Stimulated activated CD8-positive, alpha-beta memory T cell treated with anti-CD3 and anti-CD28 coated beads, Interleukin-7, amount 100 ng/mL, for 1 hour (primary cell): ENCODE measurements at places on chromosomes 3 and 15.

DNA sequence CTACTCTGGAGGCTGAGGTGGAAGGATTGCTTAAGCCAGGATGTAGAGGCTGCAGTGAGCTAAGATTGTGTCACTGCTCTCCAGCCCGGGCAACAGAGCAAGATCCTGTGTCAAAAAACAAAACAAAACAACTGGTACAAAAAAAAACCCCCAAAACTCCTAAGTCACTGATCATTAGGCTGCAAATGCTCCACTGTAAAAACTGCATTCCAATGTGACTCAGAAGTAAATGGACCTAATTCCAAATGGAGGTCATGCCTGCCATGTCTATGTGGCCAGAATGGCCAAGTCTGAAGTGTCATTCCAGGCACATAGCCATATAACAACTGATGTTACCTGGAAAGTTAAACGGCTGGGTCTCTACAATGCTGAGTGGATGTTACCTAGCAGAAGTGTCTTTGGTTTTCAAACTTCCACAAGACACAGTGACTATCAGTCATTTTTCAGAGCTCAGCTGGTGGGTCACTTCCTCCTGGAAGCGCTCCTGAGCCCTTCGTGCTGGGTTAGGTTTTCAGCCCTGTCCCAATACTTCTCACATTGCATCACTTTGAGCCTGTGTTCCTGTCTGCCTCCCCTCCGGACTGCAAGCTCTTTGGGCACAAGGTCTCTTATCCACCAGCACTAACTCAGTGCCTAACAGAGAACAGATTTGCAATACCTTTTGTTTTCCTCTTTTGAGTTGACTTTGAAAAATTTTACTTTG lies 10.6 kb downstream of the FSTL1 start:
- no peak for DNase-seq

DNA sequence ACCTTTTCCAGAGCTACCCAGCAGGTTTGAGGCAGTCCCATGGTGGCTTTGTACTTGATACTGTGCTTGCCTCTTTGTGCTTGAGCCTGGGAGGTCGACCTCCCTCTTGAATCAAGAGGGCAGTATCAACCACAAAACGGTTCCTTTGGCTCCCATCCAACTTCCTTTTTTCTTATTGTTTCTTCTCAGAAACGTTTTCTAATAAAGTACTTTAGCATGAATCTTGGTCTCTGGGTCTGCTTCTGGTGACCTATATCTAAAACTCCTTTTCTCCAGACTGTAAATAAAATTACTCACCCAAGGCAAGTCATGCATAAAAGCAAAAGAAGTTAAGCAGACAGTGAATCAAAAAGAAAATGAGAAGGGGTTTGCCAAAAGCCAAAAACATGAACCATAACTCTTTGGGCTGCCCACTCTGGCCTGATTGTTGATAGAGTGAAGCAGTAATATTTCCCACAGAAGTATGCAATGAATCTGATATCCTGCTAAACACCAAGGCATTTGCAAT lies 112.2 kb upstream of the SLC4A7 start:
- DNase-seq: no peak

DNA sequence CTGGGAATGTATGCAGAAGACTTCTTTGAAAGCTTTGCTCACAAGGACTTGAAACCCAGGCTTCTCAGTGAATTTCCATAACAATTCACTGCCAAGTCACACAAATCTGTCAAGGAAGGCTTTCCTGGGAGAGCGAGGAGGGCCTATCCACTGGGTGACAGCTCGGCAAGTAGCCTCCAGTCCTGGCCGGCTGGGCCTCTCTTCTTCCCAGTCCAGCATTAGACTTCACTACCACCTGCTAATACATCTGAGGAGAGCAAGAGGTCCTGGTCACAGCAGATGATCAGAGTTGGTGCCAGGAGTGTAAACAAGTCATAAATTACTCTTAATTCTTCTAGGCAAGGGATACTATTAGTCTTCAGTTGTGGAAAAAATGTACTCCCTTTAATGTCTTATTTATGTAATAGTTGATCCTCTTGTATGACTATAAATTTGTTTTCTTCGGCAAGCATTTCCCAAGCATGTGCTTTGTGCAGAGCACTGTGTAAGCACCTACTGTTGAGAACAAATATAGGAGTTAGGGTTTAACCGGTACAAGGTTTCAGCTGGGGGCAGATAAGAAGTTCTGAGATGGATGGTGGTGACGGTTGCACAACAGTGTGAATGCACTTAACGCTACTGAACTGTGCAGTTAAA lies 162.9 kb downstream of the VGLL4 start:
- no peak for DNase-seq

- no peak for DNase-seq
These were observed 64.4 kb upstream of the SNRPA1 start for GRCh38 chr15:101359365-101359947.

DNA sequence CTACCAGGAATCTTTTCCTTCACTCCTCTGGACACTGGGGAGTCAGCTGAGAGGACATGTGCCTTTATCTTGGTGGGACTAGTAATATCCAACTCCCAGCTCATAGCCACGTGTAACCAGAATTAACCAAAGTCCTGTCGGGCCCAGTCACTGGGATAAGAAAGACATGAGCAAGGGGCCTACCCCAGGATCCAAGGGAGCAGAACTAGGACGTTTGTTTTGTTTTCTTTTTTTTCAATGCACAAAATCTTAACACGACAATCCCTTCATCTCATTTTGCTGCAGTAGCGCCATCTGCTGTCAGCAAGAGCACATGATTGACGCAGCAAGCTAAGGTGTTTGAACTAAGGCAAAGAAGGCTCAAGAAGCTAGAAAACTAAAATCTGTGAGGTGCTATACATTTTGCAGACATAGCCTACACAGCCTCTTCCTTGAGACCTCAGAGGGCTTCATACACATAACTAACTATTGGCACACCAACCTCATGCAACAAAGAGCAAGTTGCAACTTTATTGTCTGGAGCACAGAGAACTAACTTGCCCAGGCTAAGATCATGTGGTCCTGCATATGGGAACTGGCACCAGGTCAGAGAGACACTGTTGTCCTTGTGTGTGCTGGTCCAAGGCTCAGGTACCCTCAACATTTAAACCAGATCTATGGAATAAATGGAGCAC lies 43.6 kb downstream of the RLBP1 start:
- no peak for DNase-seq

GRCh38 chr3:194244167-194244566 lies 107.0 kb downstream of the CPN2 start:
- DNase-seq: no peak

- DNase-seq: no peak
These were observed 39.0 kb upstream of the ABHD10 start for GRCh38 chr3:111939873-111940272.

GRCh38 chr3:4351872-4352271 lies 48.7 kb downstream of the SETMAR start:
- DNase-seq: no peak

- DNase-seq: no peak
These were observed 3.3 kb upstream of the CNTN3 start for GRCh38 chr3:74617776-74618175.

- DNase-seq: no peak
These were observed 20.8 kb downstream of the GADL1 start for GRCh38 chr3:30873671-30874070.

DNA sequence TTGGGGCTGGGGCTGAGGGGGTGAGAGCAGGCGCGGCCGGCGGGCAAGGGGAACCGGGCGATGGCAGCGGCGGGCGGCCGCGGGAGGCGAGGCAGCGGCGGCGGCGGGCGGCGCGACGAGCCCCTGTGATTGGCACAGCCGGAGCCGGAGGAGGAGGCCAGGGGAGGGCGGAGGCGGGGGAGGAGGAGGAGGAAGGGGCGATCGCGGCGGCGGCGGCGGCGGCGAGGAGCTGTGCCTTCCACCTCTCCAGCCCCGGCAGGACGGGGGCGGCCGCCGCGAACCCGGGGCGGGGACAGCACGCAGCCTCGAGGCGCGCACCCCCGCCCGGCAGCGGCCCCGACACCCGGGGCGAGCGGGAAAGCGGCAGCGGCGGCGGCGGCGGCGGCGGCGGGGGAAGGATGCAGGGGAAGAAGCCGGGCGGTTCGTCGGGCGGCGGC lies at the start of gene SLCO3A1:
Gene SLCO3A1 (plus strand): TSS at position 198 of the 437 bp plus-strand sequence.
- peak; percentile 49 for DNase-seq

- DNase-seq: no peak
These were observed 30.0 kb upstream of the CACNA1D start for GRCh38 chr3:53464424-53464823.

DNA sequence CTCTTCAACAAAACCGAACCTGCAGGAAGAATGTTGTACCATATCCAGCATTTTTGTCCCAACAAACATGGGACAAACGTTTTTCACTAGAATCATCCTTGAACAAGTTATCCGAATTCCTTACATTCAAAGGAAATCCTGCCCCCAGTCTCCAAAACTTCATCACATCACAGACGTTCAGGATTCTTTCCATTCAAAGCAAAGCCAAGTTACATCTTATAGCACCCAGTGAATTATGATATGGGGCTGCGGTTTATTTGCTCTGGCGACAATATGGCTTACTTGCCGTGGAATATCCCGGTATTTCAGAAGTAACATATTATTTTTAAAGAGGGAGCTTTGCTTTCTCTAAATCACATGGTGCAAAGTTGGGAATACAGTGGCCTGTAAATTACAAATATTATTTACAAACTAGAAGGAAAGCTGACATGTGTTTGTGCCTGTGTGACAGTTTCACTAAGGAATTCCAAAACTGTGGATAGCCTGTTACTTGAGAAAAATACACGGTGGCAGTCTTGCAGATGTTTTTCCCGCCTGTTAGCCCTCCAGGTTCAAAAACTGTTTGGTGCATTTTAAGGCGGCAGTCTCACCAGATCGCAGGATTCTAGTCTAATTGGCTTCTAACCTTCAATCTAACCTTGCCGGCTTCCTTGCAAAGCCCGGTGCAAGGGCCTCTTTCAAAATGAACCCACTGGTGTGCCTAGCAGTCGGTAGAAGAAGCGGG lies 736 bp upstream of the MBNL1 start:
- DNase-seq: no peak

DNA sequence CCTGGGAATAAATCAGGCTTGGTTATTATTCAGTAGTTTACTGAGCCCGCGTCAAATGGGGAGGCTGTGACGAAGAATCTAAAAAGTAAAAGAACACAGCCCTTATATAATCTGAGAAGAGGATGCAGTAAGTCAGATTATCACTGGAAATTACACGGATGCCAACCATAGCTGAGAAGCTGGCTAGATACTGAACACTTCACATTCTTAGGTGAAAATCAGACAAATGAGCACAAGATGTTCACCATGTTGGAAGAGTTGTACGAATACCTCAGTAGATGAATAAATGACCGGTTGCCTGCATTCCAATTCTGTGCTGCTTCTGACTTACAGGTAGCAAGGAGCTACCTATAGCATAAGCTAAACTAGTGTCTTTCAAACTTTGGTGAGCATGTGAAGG lies 254.3 kb downstream of the THRB start:
- no peak for DNase-seq

GRCh38 chr15:44216958-44217357 lies 21.9 kb upstream of the FRMD5 start:
- no peak for DNase-seq

DNA sequence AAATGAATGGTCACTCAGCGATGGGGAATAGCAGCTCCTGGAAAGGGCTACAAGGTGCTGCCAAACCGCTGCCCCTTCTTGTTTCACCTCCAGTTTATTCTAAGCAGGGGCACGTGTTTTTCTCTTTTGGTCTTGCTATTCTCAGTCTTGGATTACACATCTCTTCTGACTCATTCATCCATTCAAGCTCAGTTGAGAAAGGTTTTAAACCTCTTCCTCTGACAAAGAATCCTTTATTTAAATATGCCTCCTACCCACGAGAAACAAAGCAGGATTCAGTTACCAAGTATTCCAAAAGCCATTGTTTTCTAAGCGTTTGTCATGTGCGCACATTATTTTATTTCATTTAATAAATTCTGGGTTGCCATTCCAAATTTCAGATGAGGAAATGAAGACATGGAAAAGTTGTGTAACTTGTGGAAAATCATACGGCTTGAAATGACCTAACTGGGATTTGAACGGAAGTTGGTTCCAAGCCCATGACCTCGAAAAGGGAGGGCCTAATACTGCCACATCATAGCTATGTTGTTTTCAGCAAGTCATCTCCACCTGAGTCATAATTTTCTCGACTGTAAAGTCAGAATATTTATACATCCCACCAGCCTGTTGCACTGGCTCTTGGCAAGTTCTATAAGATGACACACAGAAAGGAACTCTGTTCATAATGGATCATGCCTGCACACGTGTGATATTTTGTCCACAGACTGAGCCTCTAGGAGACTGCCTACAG lies 292.0 kb upstream of the SLCO3A1 start:
- DNase-seq: no peak

- no peak for DNase-seq
These were observed 735 bp upstream of the CX3CR1 start for GRCh38 chr3:39280571-39280970.

GRCh38 chr3:156577736-156578135 lies 22.8 kb upstream of the SSR3 start:
- no peak for DNase-seq

GRCh38 chr3:48684480-48685143 lies 1.1 kb downstream of the NCKIPSD start:
- no peak for DNase-seq

- DNase-seq: no peak
These were observed 31.9 kb downstream of the TNIK start for GRCh38 chr3:171428321-171428787.

DNA sequence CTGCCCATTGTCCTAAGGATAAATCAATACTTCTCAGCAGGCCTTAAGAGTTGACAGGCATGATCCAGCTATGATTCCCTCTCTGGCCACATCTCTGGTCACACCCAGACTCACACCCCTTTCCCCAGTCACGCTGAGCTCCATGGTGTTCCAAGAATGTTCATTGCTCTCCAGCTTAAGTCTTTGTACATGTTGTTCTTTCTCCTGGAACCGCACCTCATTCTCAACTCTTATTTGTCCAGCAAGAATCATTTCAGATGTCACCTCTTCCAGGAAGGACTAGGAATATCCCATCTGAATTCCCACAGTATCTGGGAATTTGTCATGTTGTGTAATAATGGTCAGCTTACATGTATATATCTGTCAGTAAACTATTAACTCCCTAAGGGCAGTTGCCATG lies 118.3 kb upstream of the GALNT15 start:
- DNase-seq: no peak

GRCh38 chr15:51678096-51678495 lies 3.2 kb upstream of the SCG3 start:
- no peak for DNase-seq

DNA sequence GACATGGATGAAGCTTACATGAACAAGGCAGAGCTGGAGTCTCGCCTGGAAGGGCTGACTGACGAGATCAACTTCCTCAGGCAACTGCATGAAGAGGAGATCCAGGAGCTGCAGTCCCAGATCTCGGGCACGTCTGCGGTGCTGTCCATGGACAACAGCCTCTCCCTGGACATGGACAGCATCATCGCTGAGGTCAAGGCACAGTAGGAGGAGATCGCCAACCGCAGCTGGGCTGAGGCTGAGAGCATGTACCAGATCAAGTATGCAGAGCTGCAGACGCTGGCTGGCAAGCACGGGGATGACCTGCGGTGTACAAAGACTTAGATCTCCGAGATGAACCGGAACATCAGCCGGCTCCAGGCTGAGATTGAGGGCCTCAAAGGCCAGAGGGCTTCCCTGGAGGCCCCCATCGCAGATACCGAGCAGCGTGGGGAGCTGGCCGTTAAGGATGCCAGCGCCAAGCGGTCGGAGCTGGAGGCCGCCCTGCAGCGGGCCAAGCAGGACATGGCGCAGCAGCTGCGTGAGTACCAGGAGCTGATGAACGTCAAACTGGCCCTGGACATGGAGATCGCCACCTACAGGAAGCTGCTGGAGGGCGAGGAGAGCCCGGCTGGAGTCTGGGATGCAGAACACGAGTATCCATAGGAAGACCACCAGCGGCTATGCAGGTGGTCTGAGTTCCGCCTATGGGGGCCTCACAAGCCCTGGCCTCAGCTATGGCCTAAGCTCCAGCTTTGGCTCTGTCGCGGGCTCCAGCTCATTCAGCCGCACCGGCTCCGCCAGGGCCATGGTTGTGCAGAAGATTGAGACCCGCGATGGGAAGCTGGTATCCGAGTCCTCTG lies 77.6 kb downstream of the CLDN11 start:
- DNase-seq: no peak
